ENCODE measurements at places on chromosomes 1 and 21. TPM values are rescaled to one million over a fixed set of nuclear protein-coding genes. Genes with fewer than 3 reads are reported as not detected.

DNA sequence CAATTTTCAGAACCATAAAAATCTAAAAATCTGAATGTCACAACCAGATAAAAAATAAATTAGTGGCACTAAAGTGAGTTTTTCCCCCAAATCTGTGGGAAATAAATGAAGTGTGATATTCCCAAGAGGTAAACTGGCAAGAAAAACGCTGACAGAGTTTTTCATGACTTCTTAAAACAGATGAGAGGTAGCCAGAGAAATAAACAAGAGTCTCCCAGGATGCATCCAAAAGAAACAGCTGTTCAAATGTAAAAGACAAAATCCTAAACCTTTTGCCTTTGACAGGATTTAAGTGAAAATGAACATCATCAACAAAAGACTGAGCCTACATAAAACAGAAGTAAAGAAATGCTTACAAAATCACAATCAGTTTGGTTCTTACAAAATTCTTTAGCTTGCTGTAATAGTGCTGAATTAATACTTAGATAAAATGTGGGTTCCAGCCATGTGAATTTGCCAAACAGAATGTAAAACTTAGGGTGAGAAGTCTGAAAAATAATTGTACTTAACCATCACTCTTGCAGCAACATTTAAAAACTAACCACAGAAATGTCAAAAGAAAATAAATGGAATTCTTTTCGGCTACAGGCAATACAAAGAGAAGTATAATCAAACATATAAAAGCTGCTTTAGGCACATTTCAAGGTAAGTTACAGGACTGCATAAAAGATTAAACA lies 133.6 kb downstream of the EIF4G3 start:
- H3K4me3 ChIP-seq: no peak overlapping the region
- H3K4me1 ChIP-seq: peaks cover 8% of the 10 kb centered on the region
- DNase-seq: no peak
- H3K36me3 ChIP-seq: no peaks in the 10 kb centered on the region
- no peaks in the 10 kb centered on the region for H3K27me3 ChIP-seq

- H3K36me3 ChIP-seq: no peaks in the 10 kb centered on the region
- H3K4me1 ChIP-seq: peaks cover 10% of the 10 kb centered on the region
- H3K27me3 ChIP-seq: no peaks in the 10 kb centered on the region
- peak; percentile 28 for DNase-seq
- peak overlapping the region; percentile 36 for H3K27ac ChIP-seq
Observed at GRCh38 chr1:171434717-171435346, 50.5 kb upstream of the PRRC2C start.

Gene SPATA1
- 1.4 TPM for total RNA-seq

Gene SYT6
- total RNA-seq: not detected

Gene OR2T2
- total RNA-seq: not detected

DNA sequence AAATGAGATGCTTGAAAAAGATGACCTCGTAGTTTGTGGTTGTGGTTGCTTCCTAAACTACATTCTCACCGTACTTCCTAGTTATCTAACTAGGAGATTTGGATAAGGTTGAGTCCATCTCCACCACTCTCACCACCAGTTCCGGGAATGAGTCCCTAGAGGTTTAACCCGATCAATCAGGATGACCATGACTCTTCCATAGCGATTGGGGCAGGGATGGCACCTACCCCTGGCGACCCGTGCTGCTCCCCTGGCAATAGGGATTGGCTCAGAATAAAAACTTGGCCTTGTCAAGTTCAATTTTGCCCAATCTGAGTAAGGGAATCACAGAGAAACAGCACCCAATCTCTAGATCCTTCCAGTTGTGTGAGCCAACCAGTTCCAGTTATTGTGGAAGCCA lies 2.7 kb upstream of the MIS18A start:
- H3K36me3 ChIP-seq: no peaks in the 10 kb centered on the region
- no peak overlapping the region for H3K4me3 ChIP-seq
- no peak overlapping the region for H3K27ac ChIP-seq
- no peaks in the 10 kb centered on the region for H3K27me3 ChIP-seq

DNA sequence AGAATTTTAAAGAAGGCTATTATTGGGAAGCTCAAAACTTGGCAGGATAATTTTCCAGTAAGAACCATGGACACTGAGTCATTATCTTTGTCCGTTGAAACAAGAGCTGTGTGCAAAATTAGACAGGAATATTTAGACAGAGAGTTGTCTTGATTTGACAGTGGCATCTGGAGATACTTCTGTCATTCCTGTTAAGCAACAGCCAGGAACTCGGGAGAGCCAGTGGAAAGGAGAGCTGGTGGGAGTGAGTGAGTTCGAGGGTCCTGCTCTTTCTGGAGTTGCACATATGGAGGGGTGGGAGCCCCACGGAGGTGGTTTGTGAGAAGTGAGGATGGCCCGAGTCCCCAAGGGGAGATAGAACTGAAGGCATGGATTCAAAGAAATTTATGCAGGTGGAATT lies 3.1 kb downstream of the COQ8A start:
- H3K36me3 ChIP-seq: no peaks in the 10 kb centered on the region
- no peaks in the 10 kb centered on the region for H3K27me3 ChIP-seq
- no peak for DNase-seq
- peak overlapping the region; percentile 19 for H3K27ac ChIP-seq
- H3K4me1 ChIP-seq: peaks cover 67% of the 10 kb centered on the region

- H3K27ac ChIP-seq: no peak overlapping the region
- no peak overlapping the region for H3K4me3 ChIP-seq
- no peaks in the 10 kb centered on the region for H3K36me3 ChIP-seq
- no peak for DNase-seq
- H3K27me3 ChIP-seq: no peaks in the 10 kb centered on the region
- no peaks in the 10 kb centered on the region for H3K4me1 ChIP-seq
Observed at GRCh38 chr1:231729544-231729943, 103.0 kb downstream of the DISC1 start.

Gene DMRTA2
- not detected for total RNA-seq

DNA sequence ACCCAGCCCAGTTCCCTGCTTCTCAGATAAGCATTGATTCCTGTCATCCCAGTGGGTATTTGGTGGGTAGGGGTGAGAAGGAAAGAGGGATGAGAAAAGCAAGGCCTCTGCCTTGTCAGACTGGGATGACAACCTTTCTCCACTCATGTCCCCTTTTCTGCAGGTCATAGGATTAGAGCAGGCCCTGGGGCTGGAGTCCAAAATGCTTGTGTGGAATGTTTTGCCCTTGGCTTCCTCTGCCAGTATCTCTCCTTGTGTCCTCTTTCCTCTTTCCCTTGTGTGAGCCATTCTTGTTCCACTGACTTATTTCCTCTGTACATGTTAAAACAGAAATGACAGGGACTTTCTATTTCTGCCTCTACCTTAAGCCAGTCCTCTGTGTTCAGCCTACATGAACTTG lies 4.1 kb downstream of the ATP2B4 start:
- peaks cover 27% of the 10 kb centered on the region for H3K4me1 ChIP-seq
- no peaks in the 10 kb centered on the region for H3K27me3 ChIP-seq
- H3K36me3 ChIP-seq: no peaks in the 10 kb centered on the region
- H3K27ac ChIP-seq: peak overlapping the region; percentile 95
- no peak for DNase-seq

DNA sequence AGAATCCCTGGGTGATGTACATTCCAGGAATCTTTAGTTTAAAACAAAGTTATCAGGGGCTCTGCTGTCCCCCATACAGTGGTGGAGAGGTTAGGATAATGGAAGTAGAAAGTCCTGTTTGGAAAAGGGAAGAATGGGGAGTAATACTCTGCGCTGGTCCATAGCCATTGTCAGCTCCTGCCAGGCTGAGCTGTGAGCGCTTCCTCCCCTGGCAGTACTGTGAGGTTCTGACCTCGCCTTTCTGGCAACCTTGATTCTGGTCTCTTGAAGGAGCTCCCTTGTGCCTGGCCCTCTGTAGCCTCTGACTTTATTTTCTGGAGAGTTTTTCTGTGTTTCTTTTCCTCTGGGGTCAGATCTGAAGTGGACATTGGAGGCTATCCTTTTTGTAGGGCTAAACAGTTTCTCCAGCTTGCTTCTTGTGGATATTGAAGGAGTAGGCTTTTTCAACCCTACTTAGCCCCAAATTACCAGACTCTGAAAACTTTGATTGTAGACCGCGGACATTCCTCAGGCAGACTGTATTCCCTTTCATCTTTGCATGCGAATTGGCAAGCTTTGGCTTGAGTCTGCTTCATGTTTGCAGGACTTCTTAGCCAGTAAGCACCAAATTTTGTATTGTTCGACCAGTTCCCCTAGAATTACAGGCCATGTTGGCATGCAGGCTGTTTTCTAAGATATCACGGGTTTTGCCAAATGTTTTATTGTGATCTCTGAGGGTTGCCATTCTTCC lies 13.8 kb downstream of the UBE4B start:
- DNase-seq: no peak
- H3K27ac ChIP-seq: peak overlapping the region; percentile 1
- peaks cover 20% of the 10 kb centered on the region for H3K4me1 ChIP-seq
- H3K36me3 ChIP-seq: no peaks in the 10 kb centered on the region
- H3K27me3 ChIP-seq: no peaks in the 10 kb centered on the region

Gene ATP6V1G3
- not detected for total RNA-seq

Gene IFI6
- total RNA-seq: 436 TPM

GRCh38 chr1:222948079-222948478 lies 133.2 kb downstream of the DISP1 start:
- DNase-seq: no peak
- H3K27ac ChIP-seq: no peak overlapping the region
- peaks cover 2% of the 10 kb centered on the region for H3K36me3 ChIP-seq
- no peaks in the 10 kb centered on the region for H3K27me3 ChIP-seq

DNA sequence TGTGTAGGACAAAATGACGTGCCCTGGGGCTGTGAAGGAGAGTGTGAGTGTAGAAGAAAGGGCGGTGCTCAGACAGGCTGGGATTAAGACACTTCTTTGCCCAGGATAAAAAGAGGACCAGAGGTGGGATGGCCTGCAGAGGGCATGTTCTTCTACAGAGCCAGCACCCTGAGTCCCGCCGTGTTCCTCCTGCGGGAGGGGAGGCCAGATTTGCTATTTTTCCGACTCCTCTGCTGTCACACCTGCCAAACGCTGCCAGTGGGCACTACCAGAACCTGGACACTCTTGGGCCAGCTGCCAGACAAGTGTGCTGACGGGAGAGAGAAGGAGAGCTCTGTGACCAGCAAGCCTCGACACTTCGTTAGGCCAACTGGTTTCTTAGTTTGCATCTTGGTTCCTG lies 206.4 kb downstream of the PLD5 start:
- H3K36me3 ChIP-seq: no peaks in the 10 kb centered on the region
- no peaks in the 10 kb centered on the region for H3K27me3 ChIP-seq
- no peak for DNase-seq
- no peak overlapping the region for H3K27ac ChIP-seq

Gene MFSD2A
- 63.9 TPM for total RNA-seq

DNA sequence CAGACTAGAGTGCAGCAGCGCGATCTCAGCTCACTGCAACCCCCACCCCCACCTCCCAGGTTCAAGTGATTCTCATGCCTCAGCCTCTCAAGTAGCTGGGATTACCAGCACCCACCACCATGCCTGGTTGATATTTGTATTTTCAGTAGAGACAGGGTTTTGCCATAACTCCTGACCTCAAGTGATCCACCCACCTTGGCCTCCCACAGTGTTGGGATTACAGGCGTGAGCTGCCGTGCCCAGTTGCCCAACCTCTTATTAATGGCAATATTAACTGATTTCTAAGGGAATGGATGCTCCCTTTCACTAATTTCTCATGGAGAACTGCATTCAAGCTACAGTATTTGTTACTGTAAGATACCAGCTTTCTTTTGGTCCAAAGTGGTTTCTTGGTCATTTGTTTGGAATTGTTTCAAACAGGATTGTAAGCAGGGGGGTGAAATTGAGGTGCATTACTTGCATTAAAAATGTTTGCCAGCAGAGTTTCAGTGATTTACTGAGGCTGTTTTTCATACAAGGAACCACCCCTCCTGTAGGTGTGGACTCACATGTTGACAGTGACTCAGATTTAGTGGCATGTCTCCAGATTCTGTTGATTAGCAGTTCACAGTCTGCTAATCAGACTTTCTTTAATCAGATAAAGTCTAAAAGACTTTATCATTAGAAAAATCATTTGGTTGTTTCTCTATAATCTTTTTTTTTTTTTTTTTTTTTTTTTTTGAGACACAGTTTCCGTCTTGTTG lies 3.9 kb upstream of the TGFBR3 start:
- H3K27me3 ChIP-seq: no peaks in the 10 kb centered on the region
- H3K4me1 ChIP-seq: peaks cover 22% of the 10 kb centered on the region
- no peak for DNase-seq

- H3K27me3 ChIP-seq: no peaks in the 10 kb centered on the region
- no peak for DNase-seq
- no peaks in the 10 kb centered on the region for H3K36me3 ChIP-seq
- no peak overlapping the region for H3K27ac ChIP-seq
Observed at GRCh38 chr1:58304346-58304975, 242.1 kb downstream of the OMA1 start.

Gene WNT4
- total RNA-seq: 1.8 TPM

Gene TFF2
- total RNA-seq: not detected

GRCh38 chr1:97281962-97282361 lies 560.4 kb downstream of the PTBP2 start:
- H3K4me1 ChIP-seq: no peaks in the 10 kb centered on the region
- H3K27me3 ChIP-seq: no peaks in the 10 kb centered on the region
- H3K36me3 ChIP-seq: no peaks in the 10 kb centered on the region
- DNase-seq: no peak

DNA sequence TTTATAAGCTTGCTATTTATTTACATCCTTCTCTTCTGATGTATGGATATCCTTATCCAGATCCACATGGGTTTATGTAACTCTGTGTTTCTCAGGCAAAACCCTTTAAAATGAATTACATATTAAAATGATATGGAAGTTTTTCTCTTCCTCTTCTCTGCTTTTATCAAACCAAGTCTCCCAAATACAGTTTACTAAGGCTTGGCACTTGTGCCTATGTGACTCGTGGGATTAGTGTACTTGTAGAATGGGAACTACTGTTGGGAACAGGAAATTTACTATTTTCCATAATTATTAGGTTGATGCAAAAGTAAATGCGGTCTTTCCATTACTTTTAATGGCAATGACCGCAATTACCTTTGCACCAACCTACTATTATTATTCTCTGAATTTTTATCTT lies 14.8 kb downstream of the SIM2 start:
- H3K27ac ChIP-seq: no peak overlapping the region
- H3K27me3 ChIP-seq: peaks cover 51% of the 10 kb centered on the region
- peaks cover 14% of the 10 kb centered on the region for H3K4me1 ChIP-seq
- H3K36me3 ChIP-seq: no peaks in the 10 kb centered on the region
- H3K4me3 ChIP-seq: no peak overlapping the region
- DNase-seq: no peak

Gene SPRR2F
- not detected for total RNA-seq

Gene SYDE2
- 14.3 TPM for total RNA-seq

Data from upper lobe of left lung (tissue), 6 donors.